ENCODE measurements at places on chromosomes 3 and 15.

DNA sequence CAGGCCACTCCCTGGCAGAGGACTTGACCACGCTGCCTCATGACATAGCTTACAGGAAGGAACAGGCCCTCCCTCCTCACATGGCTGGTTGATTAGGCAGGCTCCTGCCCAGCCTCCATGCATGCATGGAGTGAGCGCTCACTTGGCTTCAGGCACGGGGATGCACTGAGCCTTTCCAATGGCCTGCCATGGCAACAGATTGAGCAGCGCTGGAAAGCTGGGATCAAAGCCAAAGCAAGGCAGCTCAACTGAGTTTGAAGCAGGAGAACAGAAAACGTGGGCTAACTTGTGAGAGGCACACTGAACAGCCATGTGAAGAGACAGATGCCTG is 5.9 kb upstream of the GRAMD2A start:
- DNase-seq: peak; percentile 56

- no peak for DNase-seq
These were observed 4.8 kb upstream of the ABHD5 start for GRCh38 chr3:43685921-43686320.

- peak; percentile 81 for DNase-seq
These were observed 11.3 kb upstream of the SOX2 start for GRCh38 chr3:181700168-181701087.

GRCh38 chr3:186512570-186513302 is 31.4 kb downstream of the CRYGS start:
- DNase-seq: no peak

DNA sequence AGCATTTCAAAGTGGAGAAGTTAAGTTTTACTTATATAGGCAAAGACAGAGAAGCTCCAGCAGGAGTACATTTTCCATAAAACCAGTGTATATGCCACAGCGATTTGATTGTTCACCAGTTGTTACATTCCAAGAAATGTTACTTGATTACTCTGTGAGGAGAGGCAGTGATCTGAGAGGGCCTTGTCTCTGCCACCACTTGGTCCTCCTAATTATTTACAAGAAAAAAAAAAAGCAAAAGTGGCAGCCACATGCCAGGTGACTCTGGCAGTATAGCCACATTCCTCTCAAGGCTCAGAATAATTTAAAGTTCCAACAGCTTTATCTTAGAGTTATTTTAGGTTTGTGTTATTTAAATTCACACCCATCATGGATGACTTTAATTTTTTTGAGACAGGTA is 1077.8 kb downstream of the ZPLD1 start:
- DNase-seq: no peak

DNA sequence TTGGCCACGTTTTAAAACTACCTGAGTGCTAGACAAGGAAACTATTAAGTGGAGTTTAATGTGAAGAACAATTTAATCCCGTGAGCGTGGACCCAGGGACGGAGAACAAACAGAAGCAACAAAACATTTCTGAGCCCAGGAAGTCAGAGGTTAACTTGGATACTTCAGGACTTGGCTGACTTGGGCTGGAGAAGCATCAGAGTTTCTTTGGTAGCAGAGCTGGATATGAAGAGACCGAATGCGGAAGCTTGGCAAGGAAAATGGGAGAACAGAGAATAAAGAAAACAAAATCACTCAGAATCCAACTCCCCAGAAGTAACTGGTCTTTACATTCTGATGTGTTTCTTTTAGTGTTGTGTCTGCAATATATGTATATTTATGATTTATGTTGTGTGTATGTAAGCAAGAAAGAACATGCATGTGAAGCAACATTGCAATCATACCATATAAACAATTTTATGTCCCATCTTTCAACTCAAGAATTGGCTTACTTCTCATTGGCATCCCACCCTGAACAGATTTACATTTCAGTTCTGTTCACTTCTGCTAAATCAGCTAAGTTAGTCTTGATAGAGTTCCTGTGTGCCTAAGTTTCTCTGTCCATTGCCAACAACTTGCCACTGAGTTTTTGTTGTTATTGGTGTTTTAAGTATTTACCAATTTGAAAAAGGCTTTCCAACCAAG is 17.2 kb upstream of the PLOD2 start:
- no peak for DNase-seq

DNA sequence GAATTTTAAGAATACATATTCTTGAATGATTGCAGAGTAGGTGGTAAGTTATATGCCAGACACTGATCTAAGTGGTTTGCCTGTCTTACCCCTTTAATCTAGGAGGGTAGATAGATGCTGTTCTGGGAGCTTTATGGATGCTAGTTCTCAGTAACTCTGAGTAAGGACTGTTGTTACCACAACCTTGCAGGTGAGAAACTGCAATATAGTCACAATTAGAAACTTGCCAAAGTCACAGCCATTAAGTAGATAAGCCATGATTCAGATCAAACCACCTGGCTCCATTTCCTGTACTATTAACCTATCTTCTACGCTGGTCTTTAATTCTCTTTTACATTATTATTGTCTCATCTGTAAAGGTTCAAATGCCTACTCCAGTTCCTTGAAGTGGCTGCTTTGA is 46.8 kb downstream of the UBE2E2 start:
- no peak for DNase-seq

GRCh38 chr3:157059661-157060060 is 100.3 kb downstream of the CCNL1 start:
- no peak for DNase-seq

- no peak for DNase-seq
These were observed 129.1 kb downstream of the MECOM start for GRCh38 chr3:169534439-169534838.

GRCh38 chr3:122263058-122263457 is 62.0 kb upstream of the CSTA start:
- no peak for DNase-seq

- DNase-seq: no peak
These were observed 20.5 kb downstream of the SLC41A3 start for GRCh38 chr3:126063358-126063965.

DNA sequence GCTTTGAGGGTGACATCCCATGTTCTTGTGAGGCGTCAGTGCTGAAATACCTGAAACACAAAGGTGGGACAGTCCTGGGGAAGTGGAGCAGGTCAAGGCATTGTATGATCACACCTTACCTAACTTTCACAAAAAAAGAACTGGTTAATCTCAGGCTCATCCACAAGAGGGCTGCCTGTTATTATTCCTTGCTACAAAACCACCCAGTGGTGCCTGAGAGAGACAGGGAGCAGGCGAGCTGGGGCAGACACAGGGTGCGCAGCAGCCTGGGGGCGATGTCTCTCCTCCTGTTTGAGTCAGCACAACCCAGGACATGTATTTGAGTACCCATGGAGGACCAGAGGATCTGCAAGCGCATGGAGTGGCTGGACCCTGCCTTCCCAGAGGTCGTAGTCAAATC is 316.8 kb upstream of the ATP10A start:
- no peak for DNase-seq

- no peak for DNase-seq
These were observed 163.0 kb upstream of the SLC2A2 start for GRCh38 chr3:171189394-171190080.

DNA sequence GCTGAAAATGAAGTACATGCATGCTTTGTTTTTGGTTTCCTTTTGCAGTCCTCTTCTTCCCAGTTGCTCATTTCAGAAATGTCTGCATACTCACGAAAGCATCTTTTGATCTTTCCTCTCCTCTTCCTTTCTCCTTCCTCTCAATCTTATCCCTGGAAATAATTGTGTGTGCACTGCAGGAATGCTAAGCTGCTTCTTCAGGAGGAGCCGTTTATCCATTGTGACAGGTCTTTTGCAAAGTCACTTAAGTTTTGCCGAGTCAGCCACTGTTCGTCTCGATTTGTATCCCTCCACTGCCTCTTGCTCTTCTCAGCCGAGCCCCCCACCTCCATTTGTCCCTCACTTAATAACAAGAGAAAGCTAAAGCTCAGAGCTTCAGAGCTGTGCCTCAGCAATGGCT is 597.6 kb downstream of the AGBL1 start:
- DNase-seq: no peak

- DNase-seq: no peak
These were observed 243.6 kb upstream of the ICE2 start for GRCh38 chr15:60722328-60723112.

DNA sequence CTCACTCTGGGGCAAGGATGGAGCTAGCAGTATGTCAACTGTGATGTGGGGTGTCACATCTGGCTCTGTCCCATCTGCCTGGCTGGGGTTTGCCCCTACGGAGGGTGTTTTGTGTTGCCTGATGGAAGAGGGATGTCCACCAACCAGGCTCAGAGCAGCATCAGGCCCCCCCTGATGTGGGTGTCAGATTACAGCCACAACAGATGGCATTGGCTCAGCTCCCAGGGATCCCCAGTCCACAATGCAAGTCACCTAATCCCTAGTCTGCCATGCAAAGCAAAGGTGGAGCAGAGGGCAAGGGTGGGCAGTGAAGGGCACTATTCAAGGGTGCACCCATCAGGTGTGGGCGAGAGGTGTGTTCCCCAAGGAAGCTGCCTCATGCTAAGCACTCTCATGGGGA is 48.9 kb upstream of the AMOTL2 start:
- DNase-seq: peak; percentile 42

GRCh38 chr3:197322149-197322548 is 23.7 kb upstream of the DLG1 start:
- DNase-seq: no peak

- no peak for DNase-seq
These were observed at the start of gene MFGE8 for GRCh38 chr15:88913017-88913849. Gene MFGE8, minus strand, starts transcription at chr15:88913379. Its CDS starts 60 bp downstream, at chr15:88913319.

- DNase-seq: no peak
These were observed 13.8 kb upstream of the SCG3 start for GRCh38 chr15:51667478-51667877.

DNA sequence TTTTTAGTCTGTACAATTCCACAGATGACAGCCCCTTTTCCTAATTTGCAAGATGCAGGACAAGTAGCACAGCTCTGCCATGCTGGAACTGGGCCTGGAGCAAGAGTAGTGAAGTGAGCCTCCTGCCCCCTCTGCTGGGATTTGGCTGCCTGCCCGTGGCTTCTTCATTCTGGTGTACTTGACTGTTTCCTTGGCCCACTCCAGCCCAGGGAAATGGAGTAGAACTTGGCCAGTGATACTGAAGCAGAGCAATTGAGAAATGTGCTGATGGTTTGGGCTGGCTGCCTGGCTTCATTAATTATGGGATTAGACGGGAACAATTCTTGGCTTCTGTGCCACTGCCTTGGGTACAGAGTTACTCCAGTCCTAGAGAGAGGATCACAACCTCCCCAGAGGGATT is 2.8 kb downstream of the GPD1L start:
- DNase-seq: peak; percentile 69

DNA sequence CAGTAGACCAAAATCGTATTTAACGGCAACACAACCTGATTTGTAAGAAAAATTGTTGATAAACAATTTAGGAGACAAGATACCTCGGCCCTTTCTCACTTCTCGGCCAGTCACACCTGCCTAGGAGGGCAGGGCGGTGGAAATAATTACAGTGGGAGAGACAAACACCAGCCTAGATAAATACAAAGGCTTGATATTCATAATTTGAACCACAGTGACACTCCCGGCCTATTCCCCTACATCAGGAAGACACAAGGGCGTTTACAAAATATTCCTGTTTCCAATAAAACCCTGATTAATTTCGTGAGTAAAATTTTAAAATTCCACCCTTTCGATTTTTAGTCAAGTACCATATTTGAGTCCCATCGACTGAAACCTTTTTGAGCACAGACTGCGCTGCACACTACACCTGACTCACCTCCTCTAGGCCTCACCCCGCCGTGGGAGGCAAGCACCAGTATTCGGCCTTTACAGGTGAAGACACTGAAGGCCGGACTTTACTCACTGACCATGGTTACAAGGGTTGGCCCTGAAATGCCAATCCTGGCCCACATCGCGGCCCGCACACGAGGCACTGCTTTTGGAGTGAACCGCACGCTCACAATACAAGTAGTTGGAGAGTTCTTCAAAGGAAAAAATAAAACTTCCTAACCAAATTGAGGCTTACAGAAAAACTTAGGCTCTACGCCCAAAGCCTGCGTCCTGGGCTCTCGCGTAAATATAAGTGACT is 794 bp downstream of the ARPP19 start:
- no peak for DNase-seq

DNA sequence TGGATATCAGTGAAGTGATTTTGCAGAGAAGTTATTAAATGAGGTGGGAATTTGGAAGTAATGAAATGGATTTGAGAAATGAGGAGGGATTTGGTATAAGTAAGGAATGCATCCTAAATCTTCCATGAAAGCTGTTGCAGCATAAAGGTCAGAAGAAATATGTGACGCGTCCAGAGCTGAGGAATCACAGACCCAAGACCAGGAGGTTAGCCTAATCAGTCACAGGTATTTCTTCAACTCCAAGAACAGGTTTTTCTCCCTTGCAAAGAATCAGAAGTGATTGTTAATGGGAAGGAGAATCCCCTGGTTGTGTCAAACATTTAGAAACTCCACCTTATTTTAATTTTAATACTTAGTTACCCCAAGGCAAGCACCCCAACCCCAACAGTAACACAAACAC is 253.2 kb downstream of the MEX3B start:
- no peak for DNase-seq

GRCh38 chr15:46461416-46461815 is 826.6 kb downstream of the SQOR start:
- DNase-seq: no peak

DNA sequence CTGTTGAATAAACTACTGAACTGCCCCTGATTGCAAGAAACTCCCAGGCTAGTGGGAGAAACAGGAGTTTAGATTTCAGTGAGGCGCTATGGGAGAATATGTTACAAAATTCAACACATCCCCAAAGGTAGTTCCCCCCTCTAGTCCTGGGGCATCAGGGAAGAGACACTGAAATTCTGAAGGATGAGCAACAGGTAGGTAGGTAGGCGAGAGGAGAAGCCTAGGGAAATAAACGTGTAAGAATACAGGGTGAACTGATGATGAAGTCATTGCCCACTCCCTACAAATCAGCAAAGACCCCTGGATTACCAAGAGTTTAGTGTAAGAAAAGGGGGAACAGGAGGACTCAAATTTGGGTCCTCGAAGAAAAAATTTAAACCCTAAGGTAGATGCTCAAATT is 46.3 kb upstream of the RORA start:
- DNase-seq: no peak

- no peak for DNase-seq
These were observed 197.8 kb downstream of the EBLN2 start for GRCh38 chr3:73259291-73259690.

DNA sequence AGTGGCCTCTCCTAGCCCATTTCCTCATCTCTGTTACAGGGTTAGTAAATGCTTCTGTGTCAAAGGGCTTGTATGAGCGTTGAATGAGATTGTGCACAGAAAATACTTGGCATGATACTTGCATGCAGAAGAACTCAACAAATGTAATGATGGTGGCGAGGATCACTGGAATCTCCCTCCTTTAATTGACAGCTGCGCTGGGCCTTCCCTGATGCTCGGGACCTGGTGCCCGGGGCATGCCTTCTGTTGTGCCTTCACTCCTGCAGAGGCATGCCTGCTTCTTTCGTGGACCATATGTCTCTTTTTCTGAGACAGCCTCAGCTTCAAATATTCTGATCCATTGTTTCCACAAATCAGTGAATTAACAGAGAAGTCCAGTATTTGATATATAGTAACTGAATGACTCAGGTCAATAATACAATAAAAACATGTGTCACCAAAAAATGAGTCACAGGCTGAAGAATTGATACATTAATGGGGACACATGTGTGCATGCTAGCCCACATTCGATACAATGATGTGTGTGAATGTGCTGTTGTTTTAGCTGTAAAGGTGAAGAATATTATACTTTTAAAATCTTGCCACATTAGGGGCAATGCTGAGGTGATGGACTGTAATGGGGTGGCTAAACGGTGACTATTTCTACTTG is 243.3 kb upstream of the TBL1XR1 start:
- no peak for DNase-seq

- DNase-seq: no peak
These were observed 3.7 kb upstream of the SLCO2A1 start for GRCh38 chr3:134033315-134033996.

All from muscle of back (tissue), 13 donors.